ENCODE measurements at places on chromosomes 16 and 17. TPM values are rescaled to one million over a fixed set of nuclear protein-coding genes. Genes with fewer than 3 reads are reported as not detected.

DNA sequence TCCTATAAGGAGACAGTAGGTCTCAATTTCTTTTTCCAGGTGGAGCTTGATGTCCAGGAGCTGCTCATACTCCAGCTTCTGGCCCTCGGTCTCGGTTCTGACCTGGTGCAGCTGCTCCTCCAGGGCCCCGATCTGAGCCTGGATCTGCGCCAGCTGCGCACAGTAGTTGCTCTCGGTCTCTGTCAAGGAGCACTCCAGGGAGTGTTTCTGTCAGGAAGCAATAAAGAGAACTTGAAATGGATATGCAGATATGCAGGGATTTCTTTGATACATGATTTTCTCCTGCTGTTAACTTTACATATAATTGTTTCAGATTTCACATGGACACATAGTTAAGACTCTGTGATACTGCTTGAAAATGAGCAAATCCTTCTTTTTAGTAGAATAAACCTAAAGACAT, 4.7 kb downstream of the KRT25 start:
- no peaks in the 10 kb centered on the region for H3K36me3 ChIP-seq
- no peak overlapping the region for H3K27ac ChIP-seq
- no peaks in the 10 kb centered on the region for H3K4me1 ChIP-seq
- H3K27me3 ChIP-seq, result no peaks in the 10 kb centered on the region
- H3K4me3 ChIP-seq, result no peak overlapping the region
- DNase-seq, result no peak

DNA sequence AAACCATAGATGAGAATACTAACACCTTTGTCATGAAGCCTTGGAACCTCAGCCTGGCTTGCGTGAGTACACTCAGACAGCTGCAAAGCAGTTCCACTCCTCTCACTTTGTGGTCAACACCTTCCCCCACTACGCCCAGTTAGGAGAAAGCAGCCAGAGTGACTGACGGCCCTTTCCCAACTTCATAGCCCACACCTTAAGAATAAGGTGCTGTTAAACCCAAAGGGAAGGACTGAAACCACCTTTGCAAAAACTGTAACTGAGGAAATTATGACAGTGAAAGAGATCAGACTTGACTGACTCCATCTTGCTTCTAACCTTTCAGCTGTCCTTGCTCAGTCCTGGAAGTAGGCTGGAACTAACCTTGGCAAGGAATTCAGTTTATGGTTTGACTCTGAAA, 13.7 kb downstream of the N4BP1 start:
- H3K27ac ChIP-seq, result no peak overlapping the region
- H3K4me3 ChIP-seq, result no peak overlapping the region
- H3K4me1 ChIP-seq, result peaks cover 3% of the 10 kb centered on the region
- no peaks in the 10 kb centered on the region for H3K27me3 ChIP-seq
- DNase-seq, result no peak
- H3K36me3 ChIP-seq, result no peaks in the 10 kb centered on the region

The KCNH6 gene
- not detected for total RNA-seq

DNA sequence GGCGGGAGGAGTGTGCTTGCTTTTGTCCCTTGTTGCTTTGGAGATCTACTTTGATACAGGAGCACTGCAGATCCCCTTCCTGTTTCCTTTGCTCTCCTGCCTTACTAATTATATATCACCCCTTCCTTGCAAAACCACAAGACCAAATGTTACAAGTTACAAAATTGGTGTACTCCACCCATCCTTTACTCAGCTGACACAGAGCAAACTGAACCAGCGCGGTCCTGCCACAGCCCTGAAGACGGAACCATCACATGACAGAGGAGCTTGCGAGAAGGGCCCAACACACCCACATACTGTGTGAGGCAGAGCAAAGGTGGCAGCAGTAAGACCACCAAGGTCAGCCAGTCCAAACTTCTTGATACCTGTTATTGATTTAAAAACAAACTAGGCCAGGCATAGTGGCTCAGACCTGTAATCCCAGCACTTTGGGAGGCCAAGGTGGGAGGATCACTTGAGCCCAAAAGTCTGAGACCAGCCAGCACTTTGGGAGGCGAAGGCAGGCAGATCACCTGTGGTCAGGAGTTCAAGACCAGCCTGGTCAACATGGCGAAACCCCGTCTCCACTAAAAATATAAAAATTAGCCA, 33.2 kb downstream of the CYTH1 start:
- no peaks in the 10 kb centered on the region for H3K4me1 ChIP-seq
- no peak for DNase-seq
- H3K4me3 ChIP-seq, result no peak overlapping the region
- no peaks in the 10 kb centered on the region for H3K27me3 ChIP-seq
- peak overlapping the region; percentile 86 for H3K27ac ChIP-seq

- no peaks in the 10 kb centered on the region for H3K36me3 ChIP-seq
- peak overlapping the region; percentile 9 for H3K27ac ChIP-seq
- H3K4me3 ChIP-seq, result no peak overlapping the region
- peaks cover 12% of the 10 kb centered on the region for H3K27me3 ChIP-seq
- no peak for DNase-seq
Observed at GRCh38 chr17:44820631-44821212, 9.4 kb downstream of the GJC1 start.

DNA sequence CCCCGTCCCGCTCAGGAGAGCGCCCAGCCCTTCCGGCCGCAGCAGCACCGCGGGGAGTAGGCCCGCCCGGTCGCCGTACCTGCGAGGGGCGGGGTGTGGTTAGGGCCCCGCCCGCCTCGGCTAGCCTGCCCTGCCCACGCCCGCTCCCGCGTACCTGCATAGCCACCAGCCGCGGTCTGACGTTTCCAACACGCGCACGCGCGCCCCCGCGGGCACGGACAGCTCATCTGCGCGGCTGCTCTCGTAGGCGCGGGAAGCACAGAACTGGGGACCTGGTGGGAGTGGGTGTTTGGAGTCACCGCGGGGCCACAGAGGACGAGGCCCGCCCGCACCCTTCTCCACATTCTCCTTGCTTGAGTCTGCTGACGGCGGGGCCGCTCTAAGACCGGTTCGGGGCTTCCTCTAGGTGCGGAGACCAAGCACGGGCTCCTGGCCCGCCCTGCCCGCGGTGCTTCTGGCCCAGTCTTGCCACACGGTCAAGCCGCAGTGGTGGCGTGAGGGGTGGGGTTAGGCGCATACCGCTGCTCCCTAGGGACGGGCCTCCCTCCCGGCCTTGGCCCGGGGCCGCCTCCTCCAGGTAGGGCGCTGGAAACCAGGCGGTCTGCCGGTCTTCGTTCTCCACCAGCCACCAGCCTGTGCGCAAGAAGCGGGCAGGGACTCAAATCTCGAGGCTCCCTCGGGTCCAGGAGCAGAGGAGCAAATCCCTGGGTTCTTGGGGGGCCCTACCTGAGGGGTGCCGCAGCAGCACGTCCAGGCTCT, 1.8 kb downstream of the NOXO1 start:
- H3K27me3 ChIP-seq, result peaks cover 14% of the 10 kb centered on the region
- H3K36me3 ChIP-seq, result peaks cover 10% of the 10 kb centered on the region
- peak overlapping the region; percentile 51 for H3K27ac ChIP-seq
- DNase-seq, result no peak

DNA sequence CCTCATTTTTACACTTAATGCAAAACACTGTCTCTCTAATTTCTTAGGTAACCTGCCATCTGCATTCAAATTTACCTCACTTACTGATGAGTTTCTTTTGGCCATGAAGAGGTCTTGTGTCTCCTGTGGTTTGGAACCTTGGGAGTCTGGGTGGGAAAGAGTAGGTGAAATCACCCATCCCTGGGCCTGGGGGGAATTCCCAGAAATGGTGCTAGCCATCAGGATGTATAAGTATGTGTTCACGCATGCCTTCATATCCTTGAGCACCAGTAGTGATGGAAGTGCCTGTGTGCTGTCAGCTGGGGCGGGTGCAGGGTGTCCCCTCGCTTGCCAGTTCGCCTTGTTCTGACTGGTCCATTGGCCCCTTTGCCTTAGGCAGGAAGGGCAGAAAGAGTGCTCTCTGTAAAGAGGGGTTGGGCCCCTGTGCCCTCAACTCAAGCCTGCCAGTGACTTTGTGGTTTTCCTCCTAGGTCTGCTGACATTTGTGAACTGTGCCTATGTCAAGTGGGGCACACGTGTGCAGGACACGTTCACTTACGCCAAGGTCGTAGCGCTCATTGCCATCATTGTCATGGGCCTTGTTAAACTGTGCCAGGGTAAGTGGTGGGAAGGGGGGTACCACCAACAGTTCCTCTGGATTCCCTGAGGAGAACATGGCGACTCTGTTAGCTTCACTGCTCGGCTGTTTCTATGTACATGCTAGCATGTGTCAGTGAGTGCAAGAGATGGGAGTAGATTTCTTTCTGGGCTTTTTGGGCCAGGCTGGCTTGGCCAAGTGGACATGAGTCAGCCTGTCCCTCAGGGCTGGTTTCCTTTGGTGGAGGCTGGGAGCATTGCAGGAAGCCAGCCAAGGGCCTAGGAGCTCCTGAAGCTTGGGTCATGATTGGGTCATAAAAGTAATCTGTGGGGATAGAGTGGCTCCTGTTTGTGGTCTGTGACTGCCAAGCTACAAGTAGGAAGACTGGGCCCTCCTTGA, 23.2 kb downstream of the SLC7A6OS start:
- no peak overlapping the region for H3K4me3 ChIP-seq
- H3K4me1 ChIP-seq, result no peaks in the 10 kb centered on the region
- H3K27me3 ChIP-seq, result no peaks in the 10 kb centered on the region
- peak overlapping the region; percentile 95 for H3K27ac ChIP-seq
- peak; percentile 40 for DNase-seq
- H3K36me3 ChIP-seq, result no peaks in the 10 kb centered on the region

- H3K27ac ChIP-seq, result peak overlapping the region; percentile 49
- no peak overlapping the region for H3K4me3 ChIP-seq
- H3K27me3 ChIP-seq, result no peaks in the 10 kb centered on the region
- H3K36me3 ChIP-seq, result no peaks in the 10 kb centered on the region
- no peak for DNase-seq
- no peaks in the 10 kb centered on the region for H3K4me1 ChIP-seq
Observed at GRCh38 chr17:69447726-69448125, 33.2 kb downstream of the MAP2K6 start.

The UTS2R gene
- 0.33 TPM for total RNA-seq

DNA sequence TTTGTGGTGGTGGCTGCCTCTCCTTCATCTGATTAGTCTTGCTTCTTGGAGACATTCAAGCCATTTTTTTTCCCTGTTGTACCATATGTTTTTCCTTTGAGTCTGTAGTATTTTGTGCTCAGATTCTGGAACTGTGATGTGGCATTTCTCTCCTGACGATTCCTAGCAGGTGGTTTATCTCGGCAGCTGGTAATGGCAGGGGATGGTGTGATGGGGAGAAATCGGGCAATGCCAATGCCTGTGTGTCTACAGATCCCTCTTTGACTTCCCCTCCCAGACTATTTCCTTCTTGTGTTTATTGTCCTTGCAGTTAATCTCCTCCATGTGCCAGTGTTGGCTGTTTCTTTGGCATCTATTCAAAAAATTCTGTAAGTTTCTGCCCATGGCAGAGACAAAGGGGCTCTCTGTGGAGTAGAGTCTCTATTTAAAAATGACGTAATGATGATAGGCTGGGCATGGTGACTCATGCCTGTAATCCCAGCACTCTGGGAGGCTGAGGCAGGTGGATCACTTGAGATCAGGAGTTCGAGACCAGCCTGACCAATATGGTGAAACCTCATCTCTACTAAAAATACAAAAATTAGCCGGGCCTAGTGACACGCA, 90.2 kb upstream of the ERCC4 start:
- no peak overlapping the region for H3K27ac ChIP-seq
- H3K27me3 ChIP-seq, result no peaks in the 10 kb centered on the region
- no peaks in the 10 kb centered on the region for H3K4me1 ChIP-seq
- no peaks in the 10 kb centered on the region for H3K36me3 ChIP-seq

The CCR7 gene
- 0.33 TPM for total RNA-seq

GRCh38 chr16:29738514-29738913, 7.3 kb downstream of the C16orf54 start:
- H3K27ac ChIP-seq, result no peak overlapping the region
- no peaks in the 10 kb centered on the region for H3K27me3 ChIP-seq
- no peak for DNase-seq
- no peaks in the 10 kb centered on the region for H3K4me1 ChIP-seq
- H3K4me3 ChIP-seq, result no peak overlapping the region

The KRTAP2-2 gene
- total RNA-seq, result not detected

- H3K4me3 ChIP-seq, result no peak overlapping the region
- no peaks in the 10 kb centered on the region for H3K27me3 ChIP-seq
- no peak for DNase-seq
- no peaks in the 10 kb centered on the region for H3K36me3 ChIP-seq
Observed at GRCh38 chr17:69962436-69962995, 112.5 kb upstream of the KCNJ16 start.

All from breast epithelium (tissue), 4 donors.